Fibroblast of skin of abdomen (primary cell): ENCODE measurements at places on chromosomes 2 and 18.
A peak's percentile ranks its signal among the peaks of the same experiment; 100 is the strongest.

GRCh38 chr18:12308386-12309100 lies 502 bp downstream of the TUBB6 start:
- peak; percentile 83 for DNase-seq

- DNase-seq = peak; percentile 6
These were observed 156.6 kb upstream of the ACVR2A start for GRCh38 chr2:147688242-147688641.

- no peak for DNase-seq
These were observed 279.8 kb downstream of the EIPR1 start for GRCh38 chr2:3097804-3098203.

- DNase-seq = no peak
These were observed 8.8 kb upstream of the TTLL4 start for GRCh38 chr2:218701806-218702205.

- no peak for DNase-seq
These were observed 24.7 kb upstream of the ANKRD62 start for GRCh38 chr18:12068950-12069320.

- peak; percentile 53 for DNase-seq
These were observed 816.2 kb downstream of the TDRD15 start for GRCh38 chr2:21939967-21940366.

- no peak for DNase-seq
These were observed 3.5 kb downstream of the SLC40A1 start for GRCh38 chr2:189577121-189577520.

DNA sequence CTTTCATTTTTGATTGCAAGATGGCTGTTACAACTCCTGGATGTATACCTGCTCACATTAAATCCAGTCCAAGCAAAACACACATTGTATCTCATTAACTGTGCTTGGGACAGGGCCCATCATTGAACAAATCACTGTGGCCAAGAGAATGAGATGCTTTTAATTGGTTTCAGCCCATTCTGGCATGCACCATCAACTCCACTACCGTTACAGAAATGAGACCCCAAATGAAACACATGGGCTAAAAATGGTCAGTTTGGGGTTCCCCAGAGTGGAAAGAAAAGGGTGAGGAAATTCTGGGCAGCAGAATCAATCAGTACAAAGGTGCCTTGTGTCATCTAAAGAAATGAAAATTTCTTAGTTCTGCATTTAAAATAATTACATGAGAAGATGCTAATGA lies 52.7 kb downstream of the FAM171B start:
- no peak for DNase-seq

GRCh38 chr18:55699233-55699765 lies 111.3 kb upstream of the TCF4 start:
- DNase-seq = no peak

- DNase-seq = no peak
These were observed 5.1 kb downstream of the SLC35F6 start for GRCh38 chr2:26769089-26769761.

DNA sequence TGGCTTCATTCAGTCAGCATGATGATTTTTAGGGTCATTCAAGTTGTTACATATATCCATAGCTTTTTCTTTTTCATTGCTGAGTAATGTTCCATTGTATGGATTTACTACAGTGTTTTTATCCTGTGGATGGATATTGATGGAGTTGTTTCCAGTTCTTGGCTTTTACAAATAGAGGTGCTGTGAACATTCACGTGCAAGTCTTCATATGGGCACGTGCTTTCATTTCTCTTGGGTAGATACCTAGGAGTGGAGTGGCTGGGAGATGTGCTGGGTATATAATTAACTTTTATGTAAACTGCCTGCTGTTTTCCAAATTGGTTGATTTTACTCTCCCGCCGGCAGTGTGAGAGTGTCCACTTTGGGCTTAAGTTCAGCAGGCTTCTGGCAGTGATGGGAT lies 16.5 kb downstream of the AGAP1 start:
- DNase-seq = no peak

GRCh38 chr2:17839959-17840358 lies 23.7 kb downstream of the MSGN1 start:
- no peak for DNase-seq

- no peak for DNase-seq
These were observed 113.5 kb downstream of the NDUFA10 start for GRCh38 chr2:239911641-239912071.
